Activated CD4-positive, CD25-positive, alpha-beta regulatory T cell (primary cell): ENCODE measurements at places on chromosomes 1 and 21.

DNA sequence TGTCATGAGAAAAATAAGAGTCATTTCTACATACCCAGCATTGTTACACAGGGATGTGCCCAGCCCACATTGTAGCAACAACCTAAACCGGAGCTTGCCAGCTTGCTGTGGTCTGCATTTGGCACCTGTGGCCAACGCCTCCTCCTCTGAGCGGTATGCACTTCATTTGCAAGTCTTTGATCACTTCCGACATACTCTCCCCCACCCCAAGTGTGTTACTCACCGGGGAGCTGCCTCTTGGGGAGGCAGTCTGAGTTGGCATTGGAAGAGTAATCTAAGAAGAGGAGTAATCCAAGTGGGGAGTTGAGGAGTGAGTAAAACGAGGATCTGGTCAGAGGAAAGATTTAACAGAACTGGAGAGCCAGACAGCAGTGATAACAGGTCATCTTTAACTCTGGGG is 3.8 kb downstream of the BCL9 start:
- DNase-seq: peak; percentile 57

DNA sequence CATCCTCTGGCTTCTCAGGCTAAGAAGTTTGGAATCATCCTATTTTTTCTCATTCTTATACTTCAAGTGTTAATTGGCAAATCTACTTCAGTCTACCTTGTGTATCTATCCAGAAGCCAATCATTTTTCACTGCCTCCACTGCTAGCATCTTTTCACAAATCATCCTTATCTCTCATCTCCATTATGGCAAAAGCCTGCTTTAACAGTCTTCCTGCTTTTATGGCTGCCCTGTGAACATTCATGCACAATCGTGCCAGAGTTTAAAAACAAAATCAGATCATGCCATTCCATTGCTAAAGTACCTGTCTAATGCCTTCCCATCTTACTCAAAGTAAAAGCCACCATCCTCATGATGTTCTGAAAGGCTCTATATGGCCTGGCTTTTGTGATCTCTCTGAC is 19.2 kb upstream of the CYP2J2 start:
- DNase-seq: no peak

GRCh38 chr1:157773493-157774350 is 3.2 kb downstream of the FCRL2 start:
- no peak for DNase-seq

DNA sequence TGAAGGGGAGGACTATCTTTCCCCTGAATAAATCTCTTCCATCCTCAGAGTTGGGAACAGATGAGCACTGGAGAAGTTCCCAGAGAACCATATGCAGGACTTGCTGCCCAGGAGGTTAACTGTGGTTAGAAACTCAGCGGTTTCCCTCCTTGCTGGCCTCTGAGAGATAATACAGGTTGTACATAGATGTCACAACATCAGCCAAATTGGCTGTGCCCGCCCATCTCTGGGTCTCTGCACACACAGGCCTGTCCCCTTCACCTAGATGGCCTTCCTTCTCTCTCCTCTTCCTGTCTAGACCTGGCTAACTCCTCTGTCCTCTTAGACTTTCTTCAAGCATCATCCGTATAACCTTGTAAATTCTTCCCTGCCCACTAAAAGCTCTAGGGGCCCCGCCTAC is 5.7 kb downstream of the RGS5 start:
- DNase-seq: no peak

GRCh38 chr21:44348861-44349260 is 4.6 kb upstream of the TRPM2 start:
- DNase-seq: no peak

DNA sequence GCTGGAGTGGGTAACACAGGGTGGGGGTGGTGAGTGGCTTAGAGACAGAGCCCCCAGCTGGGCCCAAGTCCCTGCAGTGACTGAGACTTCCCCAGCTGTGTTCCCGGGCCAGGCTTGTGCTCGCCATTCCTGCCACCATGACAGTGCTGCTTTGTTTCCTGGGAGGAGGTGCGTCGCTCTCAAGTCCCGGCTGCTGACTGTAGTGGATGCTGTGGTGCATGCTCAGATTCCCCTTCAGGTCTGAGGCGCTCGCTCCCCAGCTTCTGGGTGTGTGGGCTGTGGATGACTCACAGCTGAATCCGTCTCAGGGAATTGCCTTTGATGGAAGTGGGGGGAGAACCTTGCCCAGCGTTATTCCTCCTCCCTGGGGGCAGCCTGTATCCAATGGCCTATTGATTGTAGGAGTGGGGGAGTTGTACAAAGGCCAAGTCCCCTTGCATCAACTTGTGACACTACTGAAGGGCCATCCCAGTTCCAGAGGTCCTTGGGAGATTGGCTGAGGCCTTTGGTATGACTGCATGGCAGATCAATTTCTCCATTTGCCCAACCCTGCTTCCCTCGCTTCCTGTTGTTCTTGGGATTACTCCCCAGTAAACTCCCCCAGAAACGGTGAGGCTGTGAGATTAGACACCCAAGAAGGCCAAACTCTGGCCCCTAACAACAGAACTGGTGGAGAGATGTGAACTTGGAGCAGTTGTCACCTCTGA is 17.8 kb upstream of the POU3F1 start:
- no peak for DNase-seq

GRCh38 chr1:244970236-244970743 is 105.9 kb upstream of the HNRNPU start:
- peak; percentile 70 for DNase-seq
